ENCODE measurements at places on chromosomes 3 and 15.

GRCh38 chr3:153970047-153970446 is 151.1 kb upstream of the ARHGEF26 start:
- no peak for DNase-seq

GRCh38 chr15:31481142-31481541 is 154.5 kb downstream of the KLF13 start:
- DNase-seq: no peak

GRCh38 chr3:124063197-124063909 is 71.4 kb upstream of the ROPN1 start:
- DNase-seq: no peak

DNA sequence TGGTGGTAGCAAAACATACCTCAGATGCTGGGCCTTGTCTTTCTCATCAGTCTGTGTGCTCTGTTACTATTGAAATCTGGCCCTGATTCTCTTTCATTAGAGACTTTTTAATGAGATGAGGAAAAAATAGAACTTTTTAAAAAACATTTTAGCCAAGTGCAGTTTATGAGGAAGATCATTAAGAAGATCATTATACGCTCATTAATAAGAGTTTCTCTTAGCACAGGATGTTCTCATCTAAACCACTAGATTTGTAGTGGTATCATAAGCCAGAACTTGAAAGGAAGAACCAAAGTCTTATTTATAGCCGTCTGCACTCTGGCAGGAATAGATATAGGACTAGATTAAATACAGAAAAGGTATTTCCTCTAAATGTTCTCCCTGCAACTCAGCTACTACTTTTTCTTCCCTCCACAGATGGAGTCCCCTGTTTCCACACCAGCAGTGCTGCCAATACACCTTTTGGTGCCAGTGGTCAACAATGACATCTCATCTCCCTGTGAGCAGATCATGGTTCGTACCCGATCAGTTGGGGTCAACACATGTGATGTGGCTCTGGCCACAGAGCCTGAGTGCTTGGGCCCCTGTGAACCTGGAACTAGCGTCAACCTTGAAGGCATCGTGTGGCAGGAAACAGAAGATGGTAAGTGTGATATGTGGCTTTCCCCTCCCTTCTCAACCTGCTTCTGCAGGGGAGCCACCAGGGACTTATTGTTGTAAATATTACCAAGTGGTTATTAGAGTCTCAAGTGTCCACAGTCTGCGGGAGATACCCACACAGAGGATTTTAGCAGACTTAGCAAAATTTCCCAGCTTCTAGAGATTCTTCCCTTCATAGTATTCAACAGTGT is 152.8 kb downstream of the RBPMS2 start:
- DNase-seq: no peak

DNA sequence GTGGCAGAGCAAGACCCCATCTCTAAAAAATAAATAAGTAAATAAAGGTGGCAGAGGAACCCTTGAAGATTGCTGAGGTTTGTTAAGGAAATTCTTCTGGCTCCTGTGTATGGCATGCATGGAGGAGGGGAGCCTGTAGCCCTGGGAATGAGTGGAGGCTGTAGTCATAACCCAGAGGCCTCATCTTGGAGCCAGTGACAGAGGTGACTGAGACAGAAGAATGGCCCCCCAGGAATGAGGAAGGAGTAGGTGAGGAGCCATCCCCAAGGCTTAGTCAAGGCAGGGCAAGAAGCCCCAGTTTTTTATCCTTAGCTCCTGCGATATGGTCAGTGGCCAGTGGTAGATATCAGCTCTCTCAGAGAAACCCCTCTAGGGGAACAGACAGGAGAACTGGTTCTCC is 46.5 kb downstream of the BSN start:
- no peak for DNase-seq

- no peak for DNase-seq
Observed at GRCh38 chr3:197345390-197345789, 47.0 kb upstream of the DLG1 start.

GRCh38 chr15:74251131-74251811 is 15.1 kb downstream of the CCDC33 start:
- DNase-seq: no peak
